HepG2 (cell line): ENCODE measurements at places on chromosomes 6 and 20.

DNA sequence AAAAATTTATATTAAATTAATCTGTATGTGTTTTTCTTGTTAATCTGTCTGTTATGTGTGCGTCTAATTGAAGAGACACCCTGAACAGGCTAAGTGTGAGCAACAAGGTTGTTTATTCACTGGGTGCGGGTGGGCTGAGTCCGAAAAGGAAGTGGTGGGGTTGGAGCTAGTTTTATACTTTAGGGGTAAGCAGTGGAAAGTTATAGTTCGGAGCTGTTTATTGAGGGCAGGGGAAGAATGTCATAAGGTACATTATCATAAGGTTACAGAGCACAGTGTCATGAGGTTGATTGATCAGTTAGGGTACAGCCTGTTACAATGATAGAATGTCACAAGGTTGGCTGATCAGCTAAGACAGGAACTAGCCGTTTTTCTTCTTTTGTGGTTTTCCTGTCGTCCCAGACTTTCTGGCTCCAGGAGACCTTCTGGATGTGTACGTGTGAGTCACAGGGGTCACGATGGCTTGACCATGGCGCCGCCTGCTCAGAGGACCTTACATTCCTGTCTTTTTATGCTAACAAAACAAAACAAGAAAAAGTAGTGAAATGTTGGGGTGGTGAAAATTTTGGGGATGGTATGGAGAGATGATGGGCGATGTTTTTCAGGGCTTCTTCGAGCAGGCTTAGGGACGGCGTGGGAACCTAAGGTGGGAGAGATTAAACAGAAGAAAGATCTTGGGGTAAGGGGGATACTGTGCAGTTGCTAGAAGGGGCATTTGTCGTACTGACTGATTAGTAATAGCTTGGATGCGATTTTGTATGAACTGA lies 754.0 kb upstream of the ADGRB3 start:
- no peak for DNase-seq

DNA sequence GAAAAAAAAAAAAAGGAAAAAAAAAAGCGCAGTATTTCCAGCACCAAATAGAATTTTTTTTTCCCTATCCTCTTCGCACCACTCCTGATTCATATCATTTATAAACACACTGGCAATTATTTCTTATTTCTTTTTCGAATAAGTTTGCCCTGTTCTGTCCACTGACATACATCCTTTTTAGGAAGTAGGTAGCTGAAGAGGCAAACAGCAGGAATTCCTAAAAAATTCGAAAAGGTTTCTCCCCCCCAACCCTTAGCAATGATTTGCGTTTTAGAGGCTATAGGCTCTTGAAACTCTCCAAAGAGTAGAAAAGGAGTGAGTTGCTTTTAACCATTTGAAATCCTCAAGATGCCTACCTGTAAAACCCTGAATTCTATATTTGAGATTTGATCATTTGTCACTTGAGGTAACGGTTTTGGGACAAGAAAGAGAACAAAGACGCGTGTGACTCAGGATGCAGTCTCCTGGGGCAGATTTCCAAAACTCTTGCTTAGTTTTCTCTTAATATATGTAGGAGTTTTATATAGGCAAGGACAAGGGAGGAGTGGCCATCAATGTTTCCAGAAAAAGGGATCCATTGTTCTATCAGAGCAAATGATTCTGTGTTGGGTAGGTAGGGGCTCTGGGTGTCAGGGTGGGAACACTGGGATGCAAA lies 531 bp upstream of the CCN2 start:
- no peak for DNase-seq

DNA sequence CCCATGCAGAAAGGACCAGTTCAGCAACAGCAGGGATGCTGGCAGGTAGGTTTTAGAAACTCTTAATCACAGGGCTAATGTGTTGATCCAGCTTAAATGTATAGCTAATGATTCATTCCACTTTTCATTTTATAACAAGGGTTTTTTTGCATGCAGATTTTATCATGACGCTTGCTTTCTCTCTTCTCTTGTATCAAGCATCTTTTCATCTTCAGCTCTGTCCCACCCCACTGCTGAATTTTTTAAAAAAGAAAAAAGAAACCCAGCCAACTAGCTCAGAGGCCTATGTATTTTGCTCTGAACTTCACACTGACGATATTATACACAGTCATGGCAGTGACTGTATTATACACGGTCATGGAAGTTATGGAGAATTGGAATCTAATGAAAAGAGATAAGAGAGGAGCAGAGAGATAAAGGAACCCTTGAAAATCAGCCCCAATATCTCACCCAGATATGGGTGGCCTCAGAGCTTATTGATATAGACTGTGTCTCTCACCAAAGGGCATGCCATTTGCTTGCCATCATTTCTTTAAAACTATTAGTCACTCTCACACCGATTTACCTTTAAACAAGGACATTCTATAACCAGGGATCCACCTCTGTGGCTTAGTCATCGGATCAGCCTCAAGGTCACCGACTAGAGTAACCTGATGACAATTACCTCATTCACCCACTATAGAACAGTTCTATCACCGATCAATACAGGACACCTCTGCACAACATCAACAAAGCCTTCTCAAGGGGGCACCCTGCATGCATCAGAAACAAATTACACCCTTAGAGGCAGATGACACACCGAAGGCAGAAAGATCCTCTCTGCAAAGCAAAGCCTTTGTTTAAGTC lies 222.0 kb downstream of the ATXN1 start:
- peak; percentile 96 for DNase-seq

- DNase-seq = no peak
Measured at GRCh38 chr6:150651808-150652470, 52.3 kb downstream of the PLEKHG1 start.

DNA sequence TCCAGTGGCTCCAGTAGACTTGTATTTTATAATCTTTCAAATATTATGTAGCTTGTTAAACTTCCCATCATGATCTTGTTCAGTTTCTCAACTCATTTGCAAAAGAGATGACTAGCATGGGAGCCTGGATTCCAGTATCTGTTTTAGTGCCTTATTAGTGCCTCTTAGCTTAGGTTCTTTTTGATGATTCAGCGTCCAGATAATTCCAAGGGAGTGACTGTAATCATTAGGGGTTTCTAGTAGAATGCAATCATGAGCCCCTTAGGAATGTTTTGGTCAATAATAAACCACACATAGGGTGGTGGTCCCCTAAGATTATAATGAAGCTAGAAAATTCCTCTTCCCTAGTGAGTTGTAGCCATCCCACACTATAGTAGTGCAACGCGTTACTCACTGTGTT lies 7.0 kb downstream of the CD2AP start:
- DNase-seq = no peak
